ENCODE measurements at places on chromosomes 11 and 22.

GRCh38 chr22:27605390-27605789 is 196.2 kb downstream of the MN1 start:
- DNase-seq = no peak

DNA sequence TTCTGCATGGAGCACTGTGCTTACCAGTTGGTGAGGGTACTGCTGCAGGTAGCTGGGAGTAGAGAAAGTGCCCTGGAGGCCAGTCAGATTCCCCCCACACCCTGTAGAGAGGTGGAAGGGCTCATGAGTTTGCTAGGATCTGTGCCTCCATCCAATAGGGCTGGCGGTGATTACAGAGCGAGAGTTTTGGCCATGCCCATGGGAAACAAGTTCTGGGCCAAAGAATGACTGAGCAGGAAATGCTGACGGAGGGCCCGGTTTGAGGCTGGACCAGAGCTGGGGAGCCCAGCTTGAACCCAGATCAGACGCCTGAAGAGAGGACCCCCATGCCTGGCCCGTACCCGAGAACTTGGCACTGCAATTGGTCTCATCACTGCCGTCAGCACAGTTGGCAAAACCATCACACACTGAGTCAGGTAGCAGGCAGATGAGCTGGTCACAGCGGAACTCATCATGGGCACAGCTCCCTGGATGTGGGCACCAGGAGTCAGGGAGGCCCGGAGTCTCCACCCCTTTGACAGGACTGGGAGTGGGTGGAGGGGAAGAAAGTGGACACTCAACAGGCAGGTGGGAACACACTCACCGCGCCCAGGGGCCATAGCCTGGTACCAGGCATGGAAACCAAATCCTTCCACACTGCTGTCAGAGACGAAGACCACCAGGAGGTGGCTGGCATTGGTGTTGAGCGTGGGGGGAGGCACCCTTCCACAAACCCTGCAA is 2.1 kb downstream of the MFRP start:
- no peak for DNase-seq

DNA sequence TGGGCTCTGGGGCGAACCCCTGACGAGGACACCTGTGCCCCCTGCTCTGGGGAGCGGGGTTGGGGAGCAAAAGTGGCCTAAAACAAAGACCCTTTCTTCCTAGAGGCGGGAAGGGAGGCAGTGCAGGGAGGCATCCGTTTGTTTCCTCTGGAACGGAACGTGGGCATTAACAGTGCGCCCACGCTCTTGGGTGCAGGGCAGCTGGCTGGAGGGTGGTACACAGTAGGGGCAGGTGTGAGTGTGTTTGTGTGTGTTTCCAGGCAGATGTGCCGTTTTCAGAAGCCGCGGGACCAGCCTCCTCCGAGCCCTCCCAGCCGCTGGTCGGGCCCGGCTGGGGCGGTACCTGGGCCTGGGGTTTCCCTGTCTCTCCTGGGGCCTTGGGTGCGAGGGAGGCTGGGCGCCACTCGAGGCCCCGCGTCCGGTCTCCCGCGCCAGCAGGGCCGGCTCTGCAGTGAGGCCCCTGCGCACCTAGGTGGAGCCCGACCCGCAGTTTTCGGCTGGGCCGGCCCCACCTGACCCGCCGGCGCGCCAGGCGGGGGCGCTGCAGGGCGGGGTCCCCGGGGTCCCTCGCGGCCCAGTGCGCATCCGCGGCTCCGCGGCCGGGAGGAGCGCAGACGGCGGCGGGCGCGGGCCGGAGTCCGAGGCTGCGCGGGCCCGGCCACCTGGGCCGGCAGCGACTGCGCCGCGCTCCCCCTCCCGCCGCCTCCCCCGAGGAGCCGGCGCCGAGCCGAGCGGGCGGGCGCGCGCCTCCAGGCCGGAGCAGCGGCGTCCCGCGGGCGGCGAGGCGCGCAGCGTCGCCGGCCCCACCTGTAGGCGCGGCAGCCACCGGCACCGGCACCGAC is 1252.7 kb downstream of the BRD1 start:
- no peak for DNase-seq

DNA sequence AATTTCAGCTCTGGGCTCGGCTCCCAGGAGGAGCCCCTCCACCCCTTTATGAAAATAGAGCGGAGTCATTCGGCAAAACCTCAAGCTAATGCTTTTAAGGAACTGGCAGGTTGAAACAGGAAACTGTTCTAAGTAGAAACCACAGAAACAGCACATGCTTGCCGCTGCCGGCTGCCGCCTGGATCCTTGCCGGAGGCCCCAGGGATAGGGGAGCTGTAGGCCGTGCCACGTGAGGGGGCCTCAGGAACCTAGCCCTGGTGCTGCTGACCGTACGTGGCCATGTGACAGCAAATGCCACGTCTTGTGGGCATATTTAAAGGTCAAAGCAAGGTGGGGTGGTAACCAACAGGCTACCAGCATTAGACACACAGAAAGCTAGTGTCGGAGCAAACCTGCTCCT is 77.9 kb upstream of the TIMP3 start:
- no peak for DNase-seq

DNA sequence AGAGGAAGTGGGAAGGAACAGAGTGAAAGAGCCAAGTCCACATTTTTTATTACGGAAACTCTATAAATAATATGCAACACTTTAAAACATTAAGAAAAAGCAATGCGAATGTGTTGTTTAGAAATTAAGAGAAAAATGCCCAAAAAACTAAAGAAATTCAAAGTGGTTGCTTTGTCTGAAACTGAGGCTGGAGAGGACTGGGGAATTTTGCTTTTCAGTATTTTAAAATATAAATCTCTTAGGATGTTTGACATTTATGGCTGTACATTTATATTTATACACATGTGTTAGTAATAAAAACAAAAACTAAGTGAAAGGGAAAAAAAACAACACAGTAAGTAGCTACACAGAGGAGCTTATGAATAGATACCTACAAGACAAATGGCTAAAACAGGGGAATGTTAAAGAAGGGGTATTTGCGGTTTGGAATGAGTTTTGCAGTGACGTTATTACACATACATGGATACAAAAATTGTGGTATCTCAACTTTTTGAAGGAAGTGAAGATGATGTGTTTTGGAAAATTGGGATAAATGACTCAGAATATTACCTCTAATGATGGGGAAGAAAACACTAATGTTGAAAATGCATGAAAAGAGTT is 97.0 kb upstream of the DRD2 start:
- no peak for DNase-seq

GRCh38 chr11:125094731-125095130 is 16.7 kb downstream of the TMEM218 start:
- DNase-seq = no peak

DNA sequence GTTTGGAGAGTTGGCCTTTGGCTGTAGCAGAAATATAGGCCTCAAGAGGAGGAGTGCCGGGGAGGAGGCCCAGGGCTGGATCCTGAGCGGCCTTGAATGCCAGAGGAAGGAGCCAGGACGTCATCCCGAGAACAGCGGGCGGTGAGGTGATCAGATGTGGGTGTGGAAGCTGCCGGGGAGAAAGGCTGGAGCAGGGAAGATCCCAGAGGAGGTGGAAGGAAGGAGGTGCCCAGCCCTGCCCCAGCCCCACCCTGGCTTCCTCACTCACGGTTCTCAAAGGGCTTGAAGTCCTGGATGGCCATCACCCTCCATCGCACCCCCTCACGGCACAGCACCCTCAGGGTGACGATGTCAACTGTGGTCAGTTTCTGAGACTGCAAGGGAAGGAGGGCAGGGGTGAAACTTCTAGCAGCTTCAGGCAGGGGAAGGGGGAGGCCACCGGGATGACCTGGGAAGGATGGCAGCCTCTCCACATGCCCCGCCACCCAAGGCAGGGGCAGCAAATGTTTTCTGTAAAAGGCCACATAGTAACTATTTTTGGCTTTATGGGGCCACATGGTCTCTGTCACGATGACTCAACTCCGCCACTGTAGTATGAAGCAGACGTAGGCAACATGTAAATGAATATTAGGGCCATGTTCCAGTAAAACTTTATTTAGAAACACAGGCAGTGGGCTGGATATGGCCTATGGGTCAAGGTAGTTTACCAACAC is 10.7 kb downstream of the IL2RB start:
- no peak for DNase-seq

DNA sequence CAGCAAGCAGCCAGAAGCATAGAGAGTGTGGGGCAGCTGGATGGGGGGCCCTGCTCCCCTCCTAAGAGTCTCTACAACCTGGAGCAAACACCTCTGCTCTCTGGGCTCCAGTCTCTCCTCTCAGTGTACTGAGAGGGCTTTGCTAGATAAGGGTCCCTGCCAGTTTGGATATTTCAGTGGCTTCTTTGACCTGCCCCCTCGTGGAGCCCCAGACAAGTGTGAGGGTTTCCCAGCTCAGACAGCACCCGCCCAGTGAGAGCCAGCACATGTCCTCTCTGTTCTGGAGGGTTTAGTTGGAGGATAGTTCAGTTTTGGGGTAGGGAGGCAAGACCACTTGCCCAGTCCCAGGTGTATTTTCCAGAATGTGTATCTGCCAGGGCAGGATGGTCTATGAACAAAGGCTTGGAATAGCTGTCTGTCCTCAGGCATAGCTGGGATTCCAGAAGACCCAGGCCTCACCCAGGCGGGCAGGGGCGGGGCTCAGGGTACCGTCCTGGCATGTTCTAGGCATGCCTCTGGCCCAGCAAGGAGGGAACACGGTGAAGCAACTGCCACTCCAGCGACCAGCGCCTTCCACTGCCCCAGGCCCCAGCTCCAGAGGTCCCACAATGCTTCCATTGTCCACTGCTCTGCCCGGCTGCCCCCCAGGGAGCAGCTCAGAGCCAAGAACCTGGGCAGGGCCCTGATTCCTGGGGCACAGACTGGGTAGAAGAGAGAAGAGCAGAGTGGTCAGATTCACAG is 7.5 kb upstream of the MICALL1 start:
- no peak for DNase-seq

DNA sequence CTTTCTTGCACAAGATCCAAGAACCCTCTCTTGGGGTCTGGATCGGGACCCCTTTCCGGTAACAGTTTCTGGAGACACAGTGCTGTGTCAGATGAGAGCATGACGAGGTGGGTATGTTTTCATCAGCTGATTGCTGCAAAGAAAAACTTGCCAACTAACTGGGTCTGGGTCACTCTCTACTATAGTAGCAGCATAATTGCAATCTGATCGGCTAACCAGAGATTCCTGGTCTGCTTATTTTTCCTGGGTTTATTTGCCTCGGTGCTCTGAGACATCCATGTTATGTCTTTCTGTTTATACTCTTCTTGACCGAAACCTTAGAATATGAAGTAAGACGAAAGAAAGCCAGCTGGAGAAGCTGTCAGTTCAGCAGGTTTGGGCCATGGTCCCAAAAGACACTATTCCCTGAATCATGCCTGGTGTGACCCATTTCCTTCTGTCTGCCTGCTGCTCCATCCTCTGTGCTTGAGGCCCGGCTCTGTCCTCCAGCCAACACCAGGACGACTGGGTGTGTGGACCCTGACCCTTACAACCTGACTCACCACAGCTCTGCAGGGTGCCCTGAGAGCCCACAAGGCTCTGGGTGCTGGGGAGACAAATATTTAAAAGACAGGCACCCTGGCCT is 24.1 kb upstream of the CLMP start:
- DNase-seq = no peak

DNA sequence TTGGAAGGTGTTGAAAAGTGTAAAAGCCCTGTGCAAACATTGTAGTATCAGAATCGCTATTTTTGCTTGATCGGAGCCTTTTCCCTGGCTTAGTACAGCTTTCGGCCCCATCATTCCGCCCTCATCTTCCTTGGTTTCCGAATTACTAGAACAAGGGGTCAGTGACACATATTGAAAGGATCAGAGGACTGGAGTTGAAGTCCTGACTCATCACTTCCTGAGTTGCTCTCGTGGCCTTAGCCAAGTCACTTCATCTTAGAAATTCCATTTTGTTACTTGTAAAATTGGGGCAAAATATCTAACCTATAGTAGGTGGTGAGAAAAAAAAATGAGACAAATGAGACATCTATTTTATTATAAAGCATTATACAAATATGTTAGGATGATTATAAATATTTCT is 375.0 kb downstream of the NTM start:
- DNase-seq = no peak

GRCh38 chr11:2110521-2110920 is 28.7 kb downstream of the IGF2 start:
- no peak for DNase-seq

DNA sequence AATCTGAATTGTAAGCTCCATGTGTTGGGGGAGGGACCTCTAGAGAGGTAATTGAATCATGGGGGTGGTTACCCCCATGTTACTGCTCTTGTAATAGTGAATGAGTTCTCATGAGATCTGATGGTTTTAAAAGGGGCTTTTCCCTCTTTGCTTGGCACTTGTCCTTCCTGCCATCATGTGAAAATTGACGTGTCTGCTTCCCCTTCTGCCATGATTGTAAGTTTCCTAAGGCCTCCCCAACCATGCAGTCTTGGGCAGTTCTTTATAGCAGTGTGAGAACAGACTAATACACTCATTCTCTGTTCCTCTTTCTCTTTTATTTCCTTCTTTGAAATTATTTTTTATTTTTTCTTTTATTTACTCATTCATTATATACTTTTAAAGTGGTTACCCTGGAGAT is 239.4 kb downstream of the CSNK2A3 start:
- no peak for DNase-seq

DNA sequence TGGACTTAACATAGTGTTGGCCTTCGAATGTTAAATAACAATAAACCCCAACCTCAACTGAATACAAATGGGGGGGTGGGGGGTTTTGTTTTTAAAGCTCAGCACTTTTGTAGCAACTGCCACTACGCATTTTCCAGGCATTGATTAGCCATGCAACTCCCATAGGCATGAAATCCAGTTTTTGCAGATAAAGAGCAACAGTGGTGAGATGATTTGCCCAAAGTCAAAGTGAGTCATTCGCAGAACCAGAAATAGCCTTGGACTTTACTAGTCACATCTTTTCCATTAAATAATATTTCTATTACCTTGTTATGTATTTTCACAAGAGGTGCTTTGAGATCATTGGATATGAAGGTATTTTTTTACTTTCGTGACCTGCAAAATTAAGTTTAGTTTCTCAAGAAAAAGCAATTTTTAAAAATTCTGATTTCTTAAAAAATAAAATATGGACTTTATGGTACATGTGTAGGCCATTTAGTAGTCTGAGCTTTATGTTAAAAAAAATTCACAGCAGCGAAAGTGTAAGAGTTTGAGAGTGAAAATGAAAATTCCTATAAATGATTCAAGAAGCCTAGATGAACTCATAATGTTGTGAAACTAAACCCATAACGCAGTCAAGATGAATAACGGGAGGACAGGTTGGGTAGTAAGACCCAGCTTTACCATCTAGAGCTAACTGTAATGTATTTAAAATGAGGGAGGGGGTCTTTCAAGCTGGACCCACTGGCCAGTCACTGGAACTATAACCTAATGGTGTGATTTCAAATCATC is 1.9 kb upstream of the PHF21A start:
- no peak for DNase-seq

- DNase-seq = no peak
Observed at GRCh38 chr11:9700105-9700801, 36.4 kb downstream of the SWAP70 start.

GRCh38 chr11:76250520-76251225 is 44.4 kb upstream of the WNT11 start:
- DNase-seq = no peak

- no peak for DNase-seq
Observed at GRCh38 chr11:102186551-102187191, 76.4 kb downstream of the YAP1 start.
